ENCODE measurements at places on chromosomes 1 and 21. TPM values are rescaled to one million over a fixed set of nuclear protein-coding genes. Genes with fewer than 3 reads are reported as not detected.
A peak's percentile ranks its signal among the peaks of the same experiment; 100 is the strongest.

ESRRG gene
- polyA plus RNA-seq, result 46.2 TPM

KCNK1 gene
- 6.7 TPM for polyA plus RNA-seq

PSMB4 gene
- 292 TPM for polyA plus RNA-seq

GRCh38 chr1:218366322-218367052 lies 21.4 kb downstream of the TGFB2 start:
- no peak for DNase-seq

- no peak for DNase-seq
Observed at GRCh38 chr1:38089712-38090360, 43.2 kb upstream of the POU3F1 start.

- DNase-seq, result no peak
Observed at GRCh38 chr1:197343663-197344273, 75.7 kb downstream of the CRB1 start.

- DNase-seq, result no peak
Observed at GRCh38 chr1:44832056-44832705, 10.9 kb downstream of the PTCH2 start.

DNA sequence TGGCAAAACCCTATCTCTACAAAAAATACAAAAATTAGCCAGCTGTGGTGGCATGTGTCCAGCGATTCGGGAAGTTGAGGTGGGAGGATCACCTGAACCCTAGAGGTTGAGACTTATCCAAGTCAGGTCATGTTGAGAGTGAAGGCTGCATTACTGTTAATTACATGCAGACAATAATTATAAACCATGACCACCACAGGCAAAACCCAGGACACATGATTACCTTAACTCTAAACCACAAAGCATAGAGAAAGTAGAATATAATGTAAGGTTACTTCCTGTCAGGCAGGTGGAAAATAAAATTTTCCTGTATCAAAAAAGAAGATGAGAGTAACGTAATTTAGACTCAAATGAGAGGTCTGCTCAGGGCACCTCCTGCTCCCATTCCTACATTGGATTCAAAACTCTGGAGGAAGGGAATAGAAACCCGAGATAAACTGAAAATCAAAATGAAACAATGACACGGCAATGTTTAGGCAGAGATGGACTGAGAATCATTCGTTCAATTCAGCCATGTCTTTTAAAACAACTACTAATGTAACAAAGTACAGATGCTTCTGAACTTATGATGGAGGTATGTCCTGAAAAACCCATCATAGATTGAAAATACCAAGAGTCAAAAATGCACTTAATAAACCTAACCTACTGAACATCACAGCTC lies 33.6 kb downstream of the RGS8 start:
- no peak for DNase-seq

DNA sequence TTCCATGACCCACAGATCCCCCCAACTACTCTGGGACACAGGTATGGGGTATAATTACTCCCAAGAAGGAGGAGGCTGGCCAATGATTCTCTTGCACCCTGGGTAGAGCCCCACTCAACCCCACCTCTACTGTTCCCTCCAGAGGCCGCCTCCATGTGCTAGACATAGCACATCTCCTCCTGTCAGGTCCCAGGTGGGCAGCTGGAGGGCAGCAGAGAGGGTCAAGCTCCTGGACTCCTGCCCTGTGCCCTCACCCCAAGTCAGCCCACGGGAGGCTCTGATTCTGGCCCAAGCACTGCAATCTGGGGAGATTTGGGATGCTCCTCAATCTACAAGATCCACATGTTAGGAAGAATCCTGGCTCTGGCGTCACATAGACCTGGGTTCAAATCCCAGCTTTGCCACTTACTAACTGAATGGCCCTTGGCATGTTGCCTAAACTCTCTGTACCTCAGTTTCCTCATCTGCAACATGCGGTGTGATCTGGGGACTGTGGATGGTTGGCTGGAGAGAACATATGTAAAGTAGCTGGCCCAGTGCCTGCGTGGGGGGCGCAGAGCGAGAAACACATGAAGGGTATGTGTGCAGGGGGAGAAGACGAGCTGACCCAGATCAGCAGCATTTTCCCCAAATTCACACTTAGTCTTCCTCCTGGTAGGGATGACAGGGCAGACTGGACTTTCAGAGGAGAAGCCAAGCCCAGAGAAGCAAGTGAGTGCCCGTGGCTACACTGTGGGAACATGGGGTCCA lies 23.2 kb downstream of the TNNT2 start:
- no peak for DNase-seq

GRCh38 chr1:14851760-14852159 lies 253.3 kb downstream of the KAZN start:
- DNase-seq, result no peak

DNA sequence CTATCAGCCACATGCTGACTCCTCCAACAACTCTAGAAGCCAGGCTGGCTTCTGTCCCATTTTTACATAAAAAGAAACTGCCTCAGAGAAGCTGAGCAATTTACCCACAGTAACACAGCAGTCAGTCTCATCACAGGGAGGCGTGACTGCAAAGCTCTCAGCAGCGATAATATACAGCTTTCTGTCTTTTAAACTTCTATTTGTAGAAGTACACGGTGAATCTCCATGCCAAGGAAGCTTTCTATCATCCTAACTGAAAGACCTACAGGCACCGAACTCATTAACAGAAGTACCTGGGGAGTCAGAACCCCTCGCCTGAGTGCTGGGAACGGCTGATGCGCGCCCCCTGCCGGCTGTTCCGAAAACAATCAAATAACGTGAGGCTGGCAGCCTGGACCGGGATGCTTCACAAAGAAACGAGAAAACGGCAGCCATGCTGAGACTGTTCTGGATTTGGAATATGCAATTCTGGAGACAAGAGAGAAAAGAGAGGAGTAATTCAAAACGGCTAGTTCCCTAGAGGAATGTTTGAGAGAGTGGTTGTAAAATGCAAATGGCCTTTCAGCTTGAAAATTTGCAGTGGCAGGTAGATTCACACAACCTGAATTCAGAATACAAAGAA lies 43.5 kb upstream of the RAB4A start:
- peak; percentile 61 for DNase-seq

DNA sequence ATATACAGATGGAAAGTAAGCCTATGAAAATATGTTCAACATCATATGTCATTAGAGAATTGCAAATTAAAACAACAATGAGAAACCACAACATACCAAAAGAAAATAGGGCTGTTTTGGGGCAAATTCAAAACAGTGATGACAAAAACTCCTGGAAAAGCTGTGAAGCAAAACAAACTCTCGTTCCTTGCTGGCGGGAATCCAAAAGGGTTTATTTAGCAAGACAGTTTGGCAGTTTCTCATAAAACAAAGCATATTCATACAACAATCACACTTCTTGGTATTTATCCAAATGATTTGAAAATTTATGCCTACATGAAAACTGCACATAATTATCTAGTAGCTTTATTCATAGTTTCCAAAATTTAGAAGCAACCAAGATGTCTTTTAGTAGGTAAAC lies 44.4 kb downstream of the COL11A1 start:
- no peak for DNase-seq

DNA sequence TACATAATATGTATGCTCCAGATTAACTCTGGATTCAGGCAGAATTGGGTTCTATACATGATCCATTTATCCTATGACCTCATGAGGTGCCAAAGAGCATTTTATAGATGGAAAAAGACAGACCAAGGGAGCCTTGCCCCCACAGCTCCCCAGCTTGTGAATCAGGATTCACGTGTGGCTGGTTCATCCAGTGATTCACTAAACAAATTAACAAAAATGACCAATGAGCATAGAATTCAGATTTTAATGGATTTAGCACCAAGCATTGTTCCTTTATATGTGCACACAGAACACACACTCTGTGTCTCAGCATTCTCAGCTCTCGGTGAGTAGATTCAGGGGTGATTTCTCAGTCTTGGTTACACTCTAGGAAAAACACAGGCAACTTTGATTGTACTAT lies 51.7 kb upstream of the BARHL2 start:
- DNase-seq, result no peak

- DNase-seq, result no peak
Observed at GRCh38 chr1:1761504-1762376, 16.5 kb downstream of the NADK start.
